ENCODE measurements at places on chromosomes 7 and 10.

DNA sequence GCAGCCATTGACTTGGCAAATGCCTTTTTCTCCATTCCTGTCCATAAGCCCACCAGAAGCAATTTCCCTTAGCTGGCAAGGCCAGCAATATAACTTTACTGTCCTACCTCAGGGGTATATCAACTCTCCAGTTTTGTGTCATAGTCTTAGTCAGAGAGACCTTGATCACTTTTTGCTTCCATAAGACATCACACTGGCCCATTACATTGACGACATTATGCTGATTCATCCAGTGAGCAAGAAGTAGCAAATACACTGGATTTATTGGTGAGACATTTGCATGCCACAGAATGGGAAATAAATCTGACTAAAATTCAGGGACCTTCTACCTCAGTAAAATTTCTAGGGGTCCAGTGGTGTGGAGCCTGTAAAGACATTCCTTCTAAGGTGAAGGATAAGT is 649.7 kb upstream of the ANKRD30A start:
- DNase-seq: no peak

DNA sequence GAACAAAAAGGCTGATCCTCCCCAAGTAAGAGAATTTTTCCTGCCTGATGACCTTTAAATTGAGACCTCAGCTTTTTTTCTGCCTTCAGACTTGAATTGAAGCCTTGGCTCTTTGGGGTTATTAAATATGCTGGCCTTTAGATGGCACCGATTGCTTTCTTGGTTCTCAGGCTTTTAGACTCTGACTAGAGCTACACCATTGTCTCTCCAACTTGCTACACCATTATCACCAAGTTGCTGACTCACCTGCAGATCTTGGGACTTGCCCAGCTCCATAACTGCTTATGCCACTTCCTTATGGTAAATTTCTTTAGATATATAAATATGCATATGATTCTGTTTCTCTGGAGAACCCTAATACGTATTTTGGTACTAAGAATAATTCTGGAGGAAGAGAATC is 3.1 kb upstream of the ABCA13 start:
- peak; percentile 18 for DNase-seq

- DNase-seq: no peak
Measured at GRCh38 chr10:48552946-48553564, 51.8 kb downstream of the ARHGAP22 start.

DNA sequence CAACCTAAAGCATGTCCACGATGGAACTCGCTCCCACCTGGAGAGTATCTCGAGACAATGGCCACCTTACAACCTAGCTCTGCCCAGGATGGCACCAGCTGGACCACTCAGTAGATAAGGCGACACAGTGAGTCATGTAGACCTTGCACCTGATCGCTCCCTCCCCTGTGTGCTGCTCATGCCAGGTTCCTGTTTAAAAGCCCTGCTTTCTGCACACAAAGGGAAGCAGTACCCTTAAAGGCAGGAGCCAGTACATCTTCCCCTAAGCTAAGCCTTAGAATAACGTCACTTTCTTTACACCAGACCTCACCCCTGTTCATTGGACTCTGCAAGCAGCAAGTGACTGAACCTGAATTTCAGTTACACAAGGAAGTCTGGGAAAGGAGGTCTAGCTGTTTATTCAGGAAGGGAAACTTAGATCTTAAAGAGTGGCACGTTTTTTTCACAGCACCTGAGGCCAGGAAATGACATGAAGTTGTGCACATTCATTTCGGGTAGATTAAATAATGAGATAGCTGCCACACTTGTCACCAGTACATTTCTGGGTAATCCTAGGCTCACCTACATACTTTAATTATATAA is 117.9 kb downstream of the MTPAP start:
- DNase-seq: peak; percentile 12

GRCh38 chr10:109723305-109723704 is 200.0 kb downstream of the XPNPEP1 start:
- DNase-seq: no peak

GRCh38 chr7:77740257-77740656 is 44.0 kb downstream of the RSBN1L start:
- no peak for DNase-seq

DNA sequence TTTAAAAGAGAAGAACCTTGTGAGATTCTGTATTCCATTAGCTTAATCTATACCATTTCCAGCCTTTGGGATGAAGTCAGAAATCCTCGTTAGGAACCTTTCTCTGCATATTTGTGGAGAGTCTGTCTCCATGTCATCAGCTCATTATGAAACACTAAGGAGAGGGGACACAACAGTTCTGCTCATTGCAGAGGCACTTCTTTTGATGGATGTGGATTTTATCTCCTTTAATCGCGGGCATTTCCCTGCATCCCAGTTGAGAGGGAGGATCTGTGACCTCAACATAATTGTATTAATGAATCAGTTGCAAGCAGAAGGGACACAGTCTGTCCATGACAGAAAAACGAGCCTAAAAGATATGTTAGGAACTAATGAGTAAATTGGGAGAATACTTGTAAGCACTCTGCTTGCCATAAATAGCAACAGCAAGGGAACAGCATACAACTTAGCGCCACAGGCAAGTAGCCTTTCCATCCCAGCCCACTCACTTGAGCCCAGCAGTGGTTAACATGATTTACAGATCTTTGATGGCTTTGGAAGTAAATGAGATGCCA is 37.9 kb downstream of the SORCS1 start:
- no peak for DNase-seq

DNA sequence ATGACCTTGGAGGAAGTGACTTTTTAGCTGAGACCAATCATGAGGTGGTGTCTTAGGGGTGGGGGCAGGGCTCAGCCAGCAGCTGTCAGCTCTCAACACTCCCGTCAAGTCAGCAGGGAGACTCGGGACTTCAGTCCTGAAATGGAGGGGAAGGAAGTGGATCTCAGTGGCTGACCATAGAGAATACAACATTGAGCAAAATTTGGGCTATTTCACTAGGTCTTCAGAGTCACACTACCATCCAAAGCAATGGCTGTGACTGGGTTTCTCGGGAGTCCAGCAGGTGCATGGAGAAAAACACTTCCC is 16.8 kb upstream of the GIMAP6 start:
- DNase-seq: no peak

GRCh38 chr7:55134359-55134725 is 115.5 kb downstream of the EGFR start:
- DNase-seq: no peak

DNA sequence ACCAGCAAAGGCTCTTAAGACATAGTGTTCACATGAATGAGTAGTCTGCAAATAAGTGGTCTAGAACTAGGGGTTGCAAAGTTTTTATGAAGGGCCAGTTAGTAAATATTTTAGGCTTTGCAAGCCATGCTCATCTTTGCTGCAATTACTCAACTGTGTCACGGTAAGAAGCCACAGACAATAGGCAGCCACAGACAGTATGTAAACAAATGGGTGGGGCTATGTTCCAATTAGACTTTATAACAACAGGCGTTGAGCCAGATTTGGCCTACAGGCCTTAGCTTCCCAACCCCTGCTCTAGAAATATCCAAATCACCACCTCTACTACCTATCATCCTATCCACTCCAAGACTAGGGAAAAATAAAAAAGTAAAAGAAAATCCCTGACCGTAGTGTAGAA is 9.2 kb downstream of the IKZF5 start:
- peak; percentile 29 for DNase-seq

GRCh38 chr10:46040004-46040403 is 6.1 kb downstream of the MSMB start:
- DNase-seq: no peak

- no peak for DNase-seq
Measured at GRCh38 chr10:3239920-3240894, 67.6 kb upstream of the PITRM1 start.

DNA sequence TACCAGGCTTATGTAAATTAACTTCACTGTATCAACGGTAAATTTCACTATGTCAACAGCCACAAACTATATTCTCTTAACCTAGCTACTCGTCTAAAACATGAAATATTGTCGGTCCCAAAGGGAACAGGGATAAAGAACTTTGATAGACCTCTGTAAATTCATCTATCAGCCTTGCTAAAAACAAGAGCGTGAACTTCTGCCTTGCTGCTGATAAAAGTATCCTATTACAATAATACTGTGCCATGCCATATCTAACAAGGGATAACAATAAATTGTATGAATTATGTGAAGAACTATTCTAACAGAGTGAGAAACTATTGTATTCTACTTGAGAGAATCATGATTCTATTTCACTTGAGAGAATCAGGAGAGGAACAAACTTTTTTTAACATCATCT is 117.2 kb downstream of the CNOT4 start:
- DNase-seq: no peak

DNA sequence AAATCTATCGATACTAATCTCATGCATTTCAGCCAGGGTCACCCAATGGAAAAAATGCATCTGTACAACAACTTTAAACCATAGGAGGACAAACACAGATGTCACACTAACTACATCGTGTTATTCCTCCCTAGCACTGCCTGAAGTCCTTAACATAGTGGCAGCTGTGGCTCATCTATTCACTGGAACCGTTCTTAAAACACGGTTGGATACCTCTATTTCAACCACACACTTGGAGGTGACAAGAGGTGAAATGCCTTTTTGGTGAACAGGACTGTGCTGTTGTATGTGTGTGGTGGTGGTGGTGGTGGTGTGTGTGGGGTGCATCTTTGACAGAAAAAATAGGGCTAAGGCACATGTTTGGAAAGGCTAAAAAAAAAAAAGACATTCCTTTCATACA is 93.1 kb downstream of the NRP1 start:
- DNase-seq: no peak

DNA sequence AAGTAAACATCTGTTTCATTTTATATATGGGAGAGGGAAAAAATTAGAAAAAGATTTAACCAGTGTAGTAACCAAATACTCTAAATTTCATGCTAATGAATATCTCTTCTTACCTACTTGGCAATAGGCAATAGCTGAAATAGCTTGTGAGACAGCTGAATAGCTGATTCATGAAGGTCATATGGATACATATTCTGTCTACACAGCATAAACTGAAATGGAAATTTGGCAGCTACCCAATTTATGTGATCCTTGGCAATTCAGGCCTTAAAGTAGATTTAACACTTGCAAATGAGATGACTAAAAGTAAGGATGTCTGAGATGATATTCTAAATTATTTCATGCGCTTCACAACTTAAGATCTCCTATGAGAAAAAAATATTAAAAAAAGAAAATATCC is 261.2 kb upstream of the SEMA3A start:
- DNase-seq: no peak

- no peak for DNase-seq
Measured at GRCh38 chr10:36624551-36625100, 500.8 kb upstream of the ANKRD30A start.

- no peak for DNase-seq
Measured at GRCh38 chr10:72007246-72007892, 43.2 kb downstream of the CHST3 start.
